Activated effector memory CD4-positive, alpha-beta T cell treated with Interleukin-2 at 50 U/mL for 16 hours (primary cell): ENCODE measurements at places on chromosomes 13 and 19.
A peak's percentile ranks its signal among the peaks of the same experiment; 100 is the strongest.

GRCh38 chr13:106709522-106709921, 141.6 kb upstream of the ARGLU1 start:
- no peak for DNase-seq

GRCh38 chr13:27933118-27933517, 13.3 kb downstream of the PDX1 start:
- DNase-seq = no peak

DNA sequence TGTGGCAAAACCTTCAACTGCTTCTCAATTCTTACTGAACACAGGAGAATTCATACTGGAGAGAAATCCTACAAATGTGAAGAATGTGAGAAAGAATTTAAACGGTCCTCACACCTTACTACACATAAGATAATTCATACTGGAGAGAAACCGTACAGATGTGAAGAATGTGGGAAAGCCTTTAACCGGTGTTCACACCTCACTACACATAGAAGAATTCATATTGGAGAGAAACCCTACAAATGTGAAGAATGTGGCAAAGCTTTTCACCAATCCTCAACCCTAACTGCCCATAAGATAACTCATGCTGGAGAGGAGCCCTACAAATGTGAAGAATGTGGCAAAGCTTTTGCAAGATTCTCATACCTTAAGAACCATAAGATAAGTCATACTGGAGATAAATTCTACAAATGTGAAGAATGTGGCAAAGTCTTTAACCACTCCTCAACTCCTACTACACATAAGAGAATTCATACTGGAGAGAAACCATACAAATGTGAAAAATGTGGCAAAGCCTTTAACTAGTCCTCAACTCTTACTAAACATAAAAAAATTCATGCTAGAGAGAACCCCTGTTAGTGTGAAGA, 111.7 kb downstream of the ZNF100 start:
- no peak for DNase-seq

GRCh38 chr13:112442483-112443090, 66.4 kb downstream of the SPACA7 start:
- DNase-seq = no peak

- DNase-seq = no peak
Observed at GRCh38 chr13:99916366-99917103, 55.0 kb downstream of the ZIC5 start.

GRCh38 chr13:101306773-101307172, 109.5 kb downstream of the NALCN start:
- no peak for DNase-seq

DNA sequence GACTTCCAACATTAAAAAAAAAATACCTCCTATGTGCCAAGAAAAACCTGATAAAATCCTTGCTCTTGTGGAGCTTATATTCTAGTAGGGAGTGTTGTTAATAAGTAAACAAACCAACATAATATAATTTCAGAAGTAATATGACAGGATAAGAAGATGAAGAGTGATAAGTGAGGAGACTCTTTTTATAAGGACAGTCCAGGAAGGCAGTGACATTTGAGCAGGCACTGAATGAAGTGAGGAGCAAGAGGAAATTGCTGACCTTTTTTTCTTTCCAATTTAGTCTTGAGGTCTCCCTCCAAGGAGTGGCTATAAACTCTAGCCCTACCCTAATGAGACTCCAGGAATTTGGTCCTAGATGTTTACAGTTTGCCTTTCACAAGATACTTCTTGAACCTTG, 715.7 kb downstream of the SLITRK1 start:
- no peak for DNase-seq

GRCh38 chr19:13831537-13832467, 36.6 kb downstream of the ZSWIM4 start:
- no peak for DNase-seq

DNA sequence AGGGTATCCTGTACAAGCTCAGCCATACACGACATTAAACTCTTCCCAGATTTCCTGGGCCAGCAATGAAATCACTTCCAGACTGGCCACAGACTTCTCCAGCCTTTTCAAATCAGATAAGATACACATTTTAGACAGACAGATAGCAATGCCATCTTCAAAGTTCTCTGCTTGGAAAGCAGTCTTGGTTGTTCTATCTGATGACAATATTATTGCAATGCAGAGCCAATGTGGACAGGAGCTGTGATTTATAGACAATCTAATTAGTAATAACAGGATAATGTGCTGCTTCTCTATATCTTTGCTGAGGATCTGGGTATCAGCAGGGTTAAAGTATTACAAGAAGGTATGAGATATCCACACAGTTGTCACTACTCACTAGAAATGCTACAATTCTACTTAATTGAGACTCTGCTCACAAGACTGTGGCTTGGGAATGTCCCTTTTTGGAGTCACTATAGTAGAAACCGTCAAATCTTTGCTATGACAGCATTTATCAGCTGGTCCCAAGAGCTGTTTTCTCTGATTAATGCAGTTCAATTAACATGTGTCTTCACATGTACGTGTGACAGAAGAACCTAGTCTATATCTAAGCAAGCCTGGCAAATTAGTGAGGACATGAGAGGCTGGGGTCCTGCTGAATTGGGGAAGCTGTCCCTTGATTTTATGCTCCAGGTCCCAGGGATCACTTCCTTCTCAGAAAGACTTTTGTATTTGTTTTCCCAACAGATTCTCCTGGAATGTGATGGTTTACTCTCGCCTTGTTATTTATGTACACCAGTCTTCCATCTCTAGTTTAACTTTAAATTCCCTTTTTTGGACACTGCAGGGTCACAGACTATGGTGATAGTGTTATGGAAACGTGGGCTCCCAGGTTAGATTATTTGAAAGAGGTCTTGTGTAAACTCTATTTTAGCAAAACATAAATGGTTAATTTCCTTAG, 68.8 kb downstream of the COL4A1 start:
- no peak for DNase-seq

DNA sequence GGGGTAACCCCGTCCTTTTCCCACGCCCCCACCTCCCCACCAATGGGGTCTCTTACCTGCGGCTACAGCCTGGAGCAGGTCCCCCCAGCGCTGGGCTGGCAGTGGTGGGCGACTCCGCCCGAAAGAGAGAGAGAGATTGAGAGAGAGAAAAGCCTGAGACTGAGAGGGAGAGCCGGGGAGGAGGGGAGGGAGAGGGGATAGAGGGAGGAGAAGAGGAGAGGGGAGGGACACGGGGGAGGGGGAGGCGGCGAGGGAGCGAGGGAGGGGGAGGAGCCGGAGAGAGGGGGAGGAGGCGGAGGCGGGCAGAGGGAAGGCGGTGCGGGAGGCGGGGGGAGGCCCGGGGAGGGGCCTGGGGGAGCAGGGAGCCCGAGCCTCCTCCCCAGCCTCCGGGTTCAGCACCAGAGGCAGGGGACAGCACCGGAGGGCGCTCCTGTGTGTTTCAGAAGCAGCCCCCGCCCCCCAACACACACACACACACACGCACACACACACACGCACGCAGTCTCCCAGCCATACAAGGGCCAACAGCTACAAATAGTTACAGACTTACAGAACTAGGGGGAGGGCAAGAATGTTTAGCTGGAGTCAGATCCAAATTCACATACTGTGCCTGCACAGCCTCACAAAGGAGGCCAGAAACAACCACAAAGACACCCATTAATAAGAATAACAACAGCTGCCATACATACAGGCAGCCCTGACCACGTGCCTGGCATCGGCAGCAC, at the start of gene SLC8A2:
Gene SLC8A2, minus strand, starts transcription at position 161 of the 725 bp plus-strand sequence. CDS start 5,490 bp downstream, outside the sequence.
- DNase-seq = peak; percentile 33

DNA sequence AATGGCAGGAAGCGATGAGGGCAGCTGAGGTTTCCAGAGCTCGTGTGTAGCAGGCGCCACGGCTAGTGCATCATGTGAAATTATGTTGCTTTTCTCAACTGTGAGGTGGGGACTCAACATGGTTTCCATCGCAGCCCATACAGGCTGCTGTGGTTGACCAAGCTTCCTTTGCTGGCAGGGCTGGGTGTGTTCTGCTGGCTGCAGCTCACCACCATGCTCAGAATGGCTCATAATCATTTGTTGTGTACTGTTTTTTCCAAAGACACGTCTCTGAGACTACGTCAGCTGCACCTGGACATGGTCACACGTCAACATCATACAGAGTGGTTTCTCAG, 16.1 kb upstream of the RASA3 start:
- DNase-seq = peak; percentile 83

- no peak for DNase-seq
Observed at GRCh38 chr19:13207237-13207845, 57.1 kb downstream of the IER2 start.

GRCh38 chr13:51733374-51734298, 70.3 kb downstream of the DHRS12 start:
- no peak for DNase-seq

- no peak for DNase-seq
Observed at GRCh38 chr19:3057275-3057714, 5.0 kb downstream of the TLE5 start.

- no peak for DNase-seq
Observed at GRCh38 chr19:46698395-46699321, 18.3 kb downstream of the PRKD2 start.

- DNase-seq = no peak
Observed at GRCh38 chr13:75296641-75297040, 185.3 kb downstream of the TBC1D4 start.

- DNase-seq = no peak
Observed at GRCh38 chr19:7349231-7349591, 474 bp downstream of the ARHGEF18 start.

DNA sequence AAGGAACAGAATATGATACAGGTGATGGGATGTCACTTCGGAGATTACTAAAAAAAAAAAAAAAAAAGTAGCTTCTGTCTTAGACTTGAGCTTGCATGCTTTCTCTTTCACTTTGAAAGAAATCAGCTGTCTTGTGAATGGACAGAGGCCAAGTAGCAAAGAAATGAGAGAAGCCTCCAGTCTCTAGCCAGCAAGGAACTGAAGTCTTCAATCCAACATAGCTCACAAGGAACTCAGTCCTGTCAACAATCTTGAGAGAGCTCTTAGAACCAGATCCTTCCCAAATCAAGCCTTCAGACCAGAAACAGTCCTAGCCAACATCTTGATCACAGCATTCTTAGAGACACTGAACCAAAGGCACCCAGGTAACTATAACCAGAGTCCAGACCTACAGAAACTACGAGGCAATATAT, 7.7 kb downstream of the N4BP2L2 start:
- no peak for DNase-seq

DNA sequence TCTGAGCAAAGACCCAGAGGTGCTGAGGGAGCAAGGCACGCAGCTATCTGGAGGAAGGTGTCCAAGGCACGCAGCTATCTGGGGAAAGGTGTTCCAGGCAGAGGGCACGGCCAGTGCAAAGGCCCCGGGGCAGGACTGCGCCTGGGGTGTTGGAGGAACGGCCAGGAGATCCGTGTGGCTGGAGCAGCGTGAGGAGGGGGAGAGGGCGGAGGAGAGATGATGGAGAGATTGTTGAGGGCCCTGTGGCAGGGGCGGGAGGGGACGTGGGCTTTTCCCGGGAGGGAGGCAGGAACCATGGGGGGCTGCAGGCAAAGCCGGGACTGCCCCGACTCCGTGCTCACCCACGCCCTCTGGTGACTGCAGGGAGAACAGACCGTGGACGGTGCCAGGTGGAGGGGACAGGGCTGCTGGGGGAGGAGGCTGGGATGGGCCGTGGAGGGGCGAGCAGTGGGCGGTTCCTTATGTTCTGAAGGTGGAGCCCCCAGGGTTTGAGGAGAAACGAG, 13.3 kb upstream of the MISP start:
- peak; percentile 26 for DNase-seq

DNA sequence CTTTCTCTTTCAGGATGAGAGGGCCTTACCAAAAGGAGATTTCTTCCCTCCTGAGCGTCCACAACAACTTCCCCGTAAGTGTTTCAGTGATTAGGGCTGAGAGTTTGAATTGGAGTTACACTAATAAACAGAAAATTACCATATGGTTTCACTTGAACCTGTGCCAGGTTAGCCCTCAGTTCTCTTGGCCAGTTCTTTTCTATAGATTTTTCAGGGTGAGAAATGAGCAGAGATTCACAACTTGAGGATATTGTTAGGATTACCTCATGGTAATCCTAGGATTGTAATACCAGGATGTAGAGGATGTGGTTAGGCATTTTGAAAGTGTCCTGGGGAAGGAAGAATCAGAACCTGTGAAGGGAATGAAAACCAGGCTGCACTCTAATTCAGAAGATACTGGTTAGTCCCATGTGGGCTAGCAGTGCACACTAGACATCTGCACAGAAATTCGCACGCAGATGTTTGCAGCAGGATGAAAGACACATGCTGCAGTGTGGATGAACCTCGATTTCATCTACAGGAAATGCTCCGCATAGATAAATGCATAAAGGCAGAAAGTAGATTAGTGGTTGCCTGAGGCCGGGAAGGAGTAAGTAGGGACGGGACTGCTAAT, 24.1 kb downstream of the HNRNPM start:
- DNase-seq = no peak
